Pancreas (tissue), 10 donors: ENCODE measurements at places on chromosomes 4 and X. TPM values are rescaled to one million over a fixed set of nuclear protein-coding genes. Genes with fewer than 3 reads are reported as not detected.
A peak's percentile ranks its signal among the peaks of the same experiment; 100 is the strongest.

- H3K4me3 ChIP-seq: no peak overlapping the region
- H3K27ac ChIP-seq: peak overlapping the region; percentile 47
- DNase-seq: no peak
Observed at GRCh38 chrX:67544281-67545035, 637 bp downstream of the AR start.

GRCh38 chr4:159048166-159048886, 54.6 kb upstream of the RAPGEF2 start:
- H3K4me3 ChIP-seq: no peak overlapping the region
- no peaks in the 10 kb centered on the region for H3K27me3 ChIP-seq
- no peaks in the 10 kb centered on the region for H3K4me1 ChIP-seq
- DNase-seq: peak; percentile 75
- H3K27ac ChIP-seq: peak overlapping the region; percentile 25
- H3K36me3 ChIP-seq: no peaks in the 10 kb centered on the region

- H3K27ac ChIP-seq: no peak overlapping the region
- no peak overlapping the region for H3K4me3 ChIP-seq
- DNase-seq: no peak
- no peaks in the 10 kb centered on the region for H3K36me3 ChIP-seq
- H3K4me1 ChIP-seq: no peaks in the 10 kb centered on the region
Observed at GRCh38 chrX:153184787-153185186, 5.7 kb downstream of the MAGEA1 start.

RHOXF2 gene
- not detected for polyA plus RNA-seq

GRCh38 chr4:182855312-182855711, 61.9 kb downstream of the DCTD start:
- no peak overlapping the region for H3K4me3 ChIP-seq
- H3K36me3 ChIP-seq: no peaks in the 10 kb centered on the region
- no peaks in the 10 kb centered on the region for H3K4me1 ChIP-seq
- H3K27ac ChIP-seq: no peak overlapping the region

PRSS48 gene
- polyA plus RNA-seq: not detected

DNA sequence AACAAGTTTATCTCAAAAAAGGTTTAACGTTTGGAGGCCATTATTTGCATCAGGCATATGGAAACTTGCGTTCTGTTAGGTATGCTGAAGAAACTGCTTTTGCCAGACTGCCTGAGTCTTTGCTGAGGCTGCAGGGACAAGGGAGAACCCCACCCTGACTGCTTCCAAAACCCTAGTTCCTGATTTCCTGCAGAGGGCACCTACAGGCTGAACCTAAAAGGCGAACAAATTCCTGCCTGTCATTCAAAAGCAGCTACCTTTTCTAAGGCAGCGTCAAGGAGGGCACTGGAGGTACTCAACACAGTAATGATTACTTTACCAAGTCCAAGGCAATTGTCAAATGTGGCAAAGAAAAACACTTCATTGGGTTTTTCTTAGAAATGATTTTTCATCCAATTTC, 578 bp upstream of the CORIN start:
- H3K27ac ChIP-seq: no peak overlapping the region
- DNase-seq: no peak
- H3K27me3 ChIP-seq: no peaks in the 10 kb centered on the region
- H3K4me3 ChIP-seq: no peak overlapping the region
- peaks cover 5% of the 10 kb centered on the region for H3K4me1 ChIP-seq

GRCh38 chrX:44036336-44036735, 63.1 kb upstream of the NDP start:
- no peaks in the 10 kb centered on the region for H3K27me3 ChIP-seq
- H3K27ac ChIP-seq: no peak overlapping the region
- H3K36me3 ChIP-seq: no peaks in the 10 kb centered on the region
- no peak overlapping the region for H3K4me3 ChIP-seq

DNA sequence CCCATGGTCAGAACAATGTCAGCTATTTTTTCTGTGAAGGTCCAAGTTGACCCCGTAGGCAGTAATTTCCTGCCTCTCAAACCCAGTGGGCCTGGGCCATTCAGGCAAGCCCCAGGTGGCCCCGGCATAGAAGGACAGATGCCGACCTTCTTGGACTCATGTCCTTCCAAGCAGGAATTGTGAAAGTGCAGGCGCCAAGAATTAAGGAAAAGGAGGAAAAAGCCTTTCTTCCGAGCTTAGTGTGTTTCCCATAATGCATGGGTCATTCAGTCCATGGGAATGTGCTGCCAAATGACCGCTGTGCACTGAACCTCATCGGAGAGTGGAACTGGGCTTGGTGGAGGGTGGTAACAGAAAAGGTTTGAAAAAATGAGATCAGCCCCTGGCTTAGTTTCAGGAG, 196.5 kb upstream of the HS3ST1 start:
- no peak overlapping the region for H3K4me3 ChIP-seq
- no peaks in the 10 kb centered on the region for H3K27me3 ChIP-seq
- no peak for DNase-seq
- no peaks in the 10 kb centered on the region for H3K36me3 ChIP-seq

GRCh38 chrX:83469551-83469950, 38.5 kb upstream of the POU3F4 start:
- no peak overlapping the region for H3K27ac ChIP-seq
- H3K36me3 ChIP-seq: no peaks in the 10 kb centered on the region
- H3K27me3 ChIP-seq: peaks cover 7% of the 10 kb centered on the region
- no peaks in the 10 kb centered on the region for H3K4me1 ChIP-seq
- peak; percentile 22 for DNase-seq
- H3K4me3 ChIP-seq: no peak overlapping the region
